ENCODE measurements at places on chromosomes 5 and 9.

GRCh38 chr9:103799959-103800358 is 294.1 kb upstream of the SMC2 start:
- DNase-seq, result no peak

DNA sequence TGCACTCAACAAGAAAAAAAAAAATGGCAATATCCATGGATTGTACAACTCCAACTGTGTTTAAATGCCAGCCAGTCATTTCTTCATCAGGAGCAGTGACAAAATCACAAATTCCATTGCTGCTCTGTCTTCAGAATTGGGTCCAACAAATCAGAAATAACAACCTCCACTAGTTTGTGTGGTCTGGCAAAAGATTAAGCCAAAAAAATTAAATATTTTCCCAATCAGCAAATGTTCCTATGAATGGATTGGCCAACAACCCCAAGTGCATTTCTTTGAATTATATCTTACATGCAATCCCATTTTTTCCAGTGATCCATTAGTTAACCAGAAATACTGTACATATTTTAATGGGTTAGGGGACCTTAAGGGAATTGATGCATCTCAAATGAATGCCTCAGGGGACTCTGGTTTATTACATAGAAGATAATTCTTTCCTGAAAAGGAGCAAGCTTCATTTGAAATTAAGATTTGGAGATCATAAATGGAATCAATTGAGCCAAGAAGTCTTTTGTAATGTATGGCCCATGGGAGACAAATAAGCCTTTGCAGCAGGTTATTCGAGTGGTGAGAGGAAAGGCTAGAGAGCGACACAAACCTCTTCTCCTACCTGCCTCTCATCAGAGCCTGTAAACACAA is 131.8 kb downstream of the TLE1 start:
- DNase-seq, result peak; percentile 40

DNA sequence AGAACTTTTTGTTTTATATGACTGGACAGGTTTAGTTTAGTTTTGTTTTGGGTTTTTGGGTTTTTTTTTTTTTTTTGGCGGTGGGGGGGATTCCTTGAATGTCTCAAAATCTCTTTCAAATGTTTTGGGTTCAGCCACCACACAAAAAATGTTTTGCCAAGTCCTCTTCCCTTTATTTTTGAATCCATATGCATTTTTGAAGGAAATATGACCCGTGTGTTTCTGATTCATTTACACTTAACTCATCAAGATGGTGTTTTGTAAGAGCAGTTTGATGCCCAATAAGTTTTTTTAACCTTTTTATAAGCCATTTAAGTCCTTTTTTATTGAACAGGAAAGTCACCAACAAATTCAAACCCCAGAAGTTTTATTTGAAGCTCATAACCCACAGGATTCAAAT is 209.8 kb downstream of the CWC27 start:
- no peak for DNase-seq

GRCh38 chr5:140351609-140352334 is 5.4 kb upstream of the HBEGF start:
- DNase-seq, result peak; percentile 61

- DNase-seq, result no peak
Measured at GRCh38 chr5:126851501-126852011, 74.6 kb downstream of the LMNB1 start.

- no peak for DNase-seq
Measured at GRCh38 chr9:33341182-33341581, 50.9 kb downstream of the NFX1 start.

- no peak for DNase-seq
Measured at GRCh38 chr5:68217047-68217355, 1.4 kb downstream of the PIK3R1 start.

DNA sequence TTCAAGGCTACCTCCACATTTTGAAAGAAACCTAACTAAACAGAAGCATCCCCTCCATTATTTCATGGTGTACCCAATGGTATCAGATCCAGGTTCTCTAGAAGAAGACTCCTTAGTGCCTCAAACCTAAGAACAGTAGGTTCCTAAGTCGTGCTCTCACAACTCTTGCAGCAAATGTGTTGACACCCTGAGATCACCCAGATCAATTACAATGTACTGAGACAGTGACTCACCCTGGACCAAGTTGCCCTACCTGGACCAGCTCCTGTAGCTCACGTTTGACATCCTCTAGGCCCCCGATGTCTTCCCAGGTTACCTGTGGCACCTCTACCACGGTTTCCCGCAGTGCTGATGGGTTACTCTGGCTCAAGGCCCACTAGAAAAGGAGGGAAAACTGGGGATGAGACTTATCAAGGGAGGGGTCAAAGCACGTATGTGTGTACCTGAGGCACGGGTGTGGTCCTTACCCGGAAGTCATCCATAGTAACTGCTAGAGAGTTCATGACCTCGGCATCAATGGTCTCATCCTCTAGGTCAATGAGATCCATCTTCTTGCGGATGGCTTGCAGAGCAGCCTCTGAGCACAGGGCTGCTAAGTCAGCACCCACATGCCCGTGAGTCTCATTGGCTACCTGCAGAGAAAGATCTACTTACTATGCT is 11.7 kb downstream of the VCP start:
- DNase-seq, result no peak

DNA sequence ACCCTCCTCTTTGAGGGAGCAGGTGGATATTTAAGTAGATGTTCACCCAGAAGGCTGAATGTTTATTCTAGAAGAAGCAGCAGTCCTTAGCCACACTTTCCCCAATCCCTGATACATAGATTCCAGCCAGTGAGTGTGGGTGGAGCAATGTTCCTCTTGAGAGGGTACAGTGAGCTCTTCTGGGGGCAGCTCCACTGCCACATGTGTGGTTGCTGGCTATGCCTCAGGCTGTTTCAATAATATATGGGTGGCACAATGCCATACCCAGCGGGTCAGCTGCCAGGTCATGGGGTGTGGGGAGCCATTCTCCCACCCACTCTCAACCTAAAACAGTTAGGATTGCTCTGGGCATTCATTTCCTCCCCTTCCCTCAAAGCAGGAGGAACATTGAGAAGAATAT is 61.6 kb upstream of the DAB2 start:
- no peak for DNase-seq

DNA sequence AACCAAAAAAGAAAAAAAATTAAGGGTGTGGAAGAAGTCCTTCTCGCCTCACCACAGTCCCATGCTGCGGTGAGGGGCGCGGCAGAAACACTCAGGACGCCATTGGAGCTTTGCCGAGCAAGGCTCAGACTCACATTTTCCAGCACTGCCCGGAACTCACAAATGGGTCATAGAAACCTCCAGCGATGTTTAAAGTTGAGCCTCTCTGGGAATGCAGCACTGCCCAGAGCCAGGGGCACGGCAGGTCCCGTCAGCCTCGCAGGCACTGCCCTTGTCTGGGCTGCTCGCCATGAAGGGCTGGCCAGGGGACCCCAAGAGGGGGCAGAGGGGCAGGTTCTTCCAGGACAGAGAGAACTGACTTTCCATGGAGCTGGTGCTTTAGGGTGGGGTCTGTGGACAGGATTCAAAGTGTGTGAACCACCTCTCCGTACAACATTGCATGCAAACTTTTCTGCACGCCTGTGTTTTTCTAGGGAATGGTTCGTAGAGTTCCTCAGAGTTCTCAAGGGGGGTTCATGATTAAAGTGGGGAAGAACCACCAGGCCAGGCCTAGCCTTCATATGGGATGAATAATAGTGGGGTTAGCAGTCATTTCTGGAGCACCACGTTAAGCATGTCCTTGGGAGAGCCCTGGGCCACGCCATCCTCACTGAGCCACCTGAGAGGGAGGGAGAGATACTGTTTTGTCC is 38.4 kb downstream of the PRRX2 start:
- peak; percentile 92 for DNase-seq

DNA sequence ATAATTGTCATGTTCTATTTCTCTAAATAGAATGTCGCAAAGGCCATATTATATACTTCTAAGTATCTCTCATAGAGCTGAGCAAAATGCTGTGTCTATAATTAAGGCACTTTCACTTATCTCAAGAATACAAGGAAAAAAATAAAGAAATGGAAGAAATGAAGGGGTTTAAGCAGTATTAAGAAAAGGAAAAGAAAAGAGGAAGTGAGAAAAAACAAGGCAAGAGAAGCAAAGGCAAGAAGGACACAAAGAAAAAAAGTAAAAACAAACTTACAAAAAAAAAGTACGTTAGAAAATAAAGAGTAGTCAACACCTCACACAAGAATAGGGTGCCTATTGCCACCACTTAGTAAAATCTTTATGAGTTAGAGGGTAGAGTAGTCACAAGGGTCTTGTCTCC is 506.2 kb downstream of the GABRG2 start:
- DNase-seq, result no peak

GRCh38 chr5:123755653-123756317 is 243.8 kb downstream of the CSNK1G3 start:
- no peak for DNase-seq

- no peak for DNase-seq
Measured at GRCh38 chr5:79888643-79889042, 102.4 kb downstream of the MTX3 start.

DNA sequence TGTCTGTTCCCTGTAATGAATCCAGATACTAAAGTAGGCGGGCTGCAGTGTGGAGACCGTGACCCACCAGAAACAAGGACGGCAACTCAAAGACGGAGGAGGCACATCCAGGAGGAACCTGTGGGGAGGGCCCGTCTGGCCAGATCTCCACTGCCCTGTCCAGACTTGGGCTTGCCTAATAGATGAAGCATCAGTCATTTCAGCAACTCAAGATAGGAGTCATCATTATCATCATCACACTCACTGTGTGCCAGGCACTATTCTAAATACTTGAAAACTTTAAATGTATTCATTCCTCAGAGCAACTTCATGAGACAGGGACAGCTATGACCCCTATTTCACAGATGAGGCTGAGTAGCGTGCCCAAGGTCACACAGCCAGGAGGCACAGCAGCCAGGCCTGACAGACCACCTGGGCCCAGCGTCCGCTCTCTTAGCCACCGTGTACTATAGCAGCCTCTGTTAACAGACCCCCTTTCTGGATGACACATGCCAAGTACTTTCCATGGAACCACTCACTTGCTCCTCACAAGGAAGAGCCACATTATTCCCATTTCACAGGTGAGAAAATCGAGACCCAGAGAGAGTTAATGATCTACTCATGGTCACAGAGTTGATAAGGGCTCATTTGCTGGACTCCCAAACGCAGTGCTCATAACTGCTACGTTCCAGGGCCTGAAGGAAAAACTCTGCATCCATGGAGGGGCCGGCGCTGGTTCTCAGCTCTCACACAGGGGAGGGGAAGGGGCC is 4.9 kb upstream of the IL4 start:
- no peak for DNase-seq

GRCh38 chr9:130817914-130818313 is 17.1 kb upstream of the ABL1 start:
- DNase-seq, result no peak
